HepG2 (cell line): ENCODE measurements at places on chromosomes 2 and 18.

DNA sequence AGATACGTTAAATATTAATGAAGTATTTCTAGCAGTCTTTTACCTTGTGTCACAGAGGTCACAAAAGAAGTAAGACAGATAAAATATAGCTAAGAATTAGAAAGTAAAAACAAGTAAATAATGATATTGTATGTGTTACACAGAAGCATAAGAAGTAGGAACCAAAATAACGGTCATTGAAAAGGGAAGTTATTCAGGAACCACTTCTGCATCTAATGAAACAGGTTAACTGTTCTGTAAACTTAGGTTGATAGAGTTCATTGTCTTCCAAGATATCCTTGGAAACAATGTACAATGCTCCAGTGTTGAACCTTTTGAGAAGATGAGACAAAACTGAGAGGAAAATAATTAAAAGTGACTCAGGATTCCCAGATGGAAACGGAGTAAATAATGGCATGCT is 57.1 kb upstream of the CD302 start:
- DNase-seq: no peak

- no peak for DNase-seq
Observed at GRCh38 chr2:12244070-12244469, 472.7 kb upstream of the TRIB2 start.

GRCh38 chr2:131567891-131568290 is 40.2 kb downstream of the CCDC74A start:
- DNase-seq: no peak

DNA sequence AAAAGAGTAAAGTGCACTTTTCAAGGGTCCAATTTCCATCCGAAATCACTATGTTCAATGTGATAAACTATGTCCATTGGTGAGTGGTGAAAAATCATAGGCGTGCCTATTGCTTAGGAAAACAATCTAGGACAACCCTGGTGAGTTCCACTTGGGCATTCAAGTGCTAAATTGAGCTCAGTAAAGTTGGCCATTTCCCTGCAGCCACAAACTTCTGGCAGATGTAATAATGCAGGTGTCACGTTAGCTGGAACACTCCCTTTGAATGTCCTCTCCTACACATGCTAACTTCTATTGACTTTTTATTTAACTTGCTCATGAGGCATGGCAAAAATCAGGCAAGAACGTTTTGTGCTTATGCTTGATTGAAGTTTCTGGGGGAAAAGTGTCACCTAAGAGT is 67.1 kb downstream of the CPS1 start:
- no peak for DNase-seq
